Fibroblast of skin of left biceps (primary cell): ENCODE measurements at places on chromosomes 2 and 18.

DNA sequence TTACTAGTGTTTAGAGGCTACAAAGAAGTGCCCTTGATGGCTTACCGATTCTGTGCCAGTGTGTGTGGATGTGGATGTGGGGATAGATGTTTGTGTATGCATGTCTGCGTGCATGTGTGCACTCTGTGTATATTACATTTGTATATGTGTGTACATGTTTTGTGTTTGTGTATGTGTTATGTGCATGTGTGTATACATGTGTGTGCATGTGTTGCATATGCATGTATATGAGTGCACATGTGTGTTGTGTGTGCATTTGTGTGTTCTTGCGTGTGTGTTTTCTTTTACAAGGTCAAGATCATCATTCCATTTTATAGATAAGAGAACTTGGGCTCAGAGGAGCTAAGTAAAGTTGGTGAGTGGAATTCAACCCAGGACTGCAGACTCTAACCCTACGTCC lies 217.1 kb upstream of the PID1 start:
- DNase-seq: no peak

GRCh38 chr2:128623776-128624761 lies 305.4 kb upstream of the HS6ST1 start:
- peak; percentile 94 for DNase-seq

- DNase-seq: peak; percentile 92
Observed at GRCh38 chr2:112764071-112765044, at the start of gene CKAP2L. Gene CKAP2L, minus strand, starts transcription at chr2:112764609. Its CDS starts 11 bp downstream, at chr2:112764598.

- DNase-seq: no peak
Observed at GRCh38 chr2:212841460-212841859, 302.9 kb upstream of the ERBB4 start.

DNA sequence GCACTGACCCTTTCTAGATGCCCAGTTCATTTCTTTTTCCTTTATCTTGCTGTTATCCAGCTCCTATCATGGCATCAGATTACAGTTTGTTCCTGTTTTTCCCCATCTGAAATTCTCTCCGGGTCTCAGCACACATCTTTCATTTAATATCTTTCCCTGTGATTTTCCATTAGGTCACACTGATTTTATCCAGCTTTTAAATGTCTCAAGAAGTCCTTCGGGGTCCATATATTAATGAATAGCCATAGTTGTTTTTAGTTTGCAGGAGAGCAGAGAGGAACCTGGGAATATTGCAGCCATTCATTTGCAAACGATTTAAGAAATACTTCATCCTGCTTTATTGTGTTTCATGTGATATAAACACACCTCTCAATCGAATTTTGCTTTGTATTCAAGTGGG lies 374.2 kb downstream of the TDRD15 start:
- DNase-seq: no peak
